ENCODE measurements at places on chromosomes 4 and X.

GRCh38 chr4:117771647-117772337, 262.5 kb upstream of the NDST3 start:
- DNase-seq, result no peak

GRCh38 chr4:45004847-45005565, 278.6 kb upstream of the GNPDA2 start:
- DNase-seq, result no peak

- no peak for DNase-seq
Observed at GRCh38 chrX:151902813-151903591, 9.7 kb upstream of the MAGEA4 start.

GRCh38 chrX:146241902-146242301, 424.3 kb downstream of the SLITRK2 start:
- no peak for DNase-seq

- no peak for DNase-seq
Observed at GRCh38 chr4:66404141-66404540, 733.9 kb upstream of the EPHA5 start.

- DNase-seq, result no peak
Observed at GRCh38 chr4:14608630-14609029, 393.7 kb upstream of the CPEB2 start.

DNA sequence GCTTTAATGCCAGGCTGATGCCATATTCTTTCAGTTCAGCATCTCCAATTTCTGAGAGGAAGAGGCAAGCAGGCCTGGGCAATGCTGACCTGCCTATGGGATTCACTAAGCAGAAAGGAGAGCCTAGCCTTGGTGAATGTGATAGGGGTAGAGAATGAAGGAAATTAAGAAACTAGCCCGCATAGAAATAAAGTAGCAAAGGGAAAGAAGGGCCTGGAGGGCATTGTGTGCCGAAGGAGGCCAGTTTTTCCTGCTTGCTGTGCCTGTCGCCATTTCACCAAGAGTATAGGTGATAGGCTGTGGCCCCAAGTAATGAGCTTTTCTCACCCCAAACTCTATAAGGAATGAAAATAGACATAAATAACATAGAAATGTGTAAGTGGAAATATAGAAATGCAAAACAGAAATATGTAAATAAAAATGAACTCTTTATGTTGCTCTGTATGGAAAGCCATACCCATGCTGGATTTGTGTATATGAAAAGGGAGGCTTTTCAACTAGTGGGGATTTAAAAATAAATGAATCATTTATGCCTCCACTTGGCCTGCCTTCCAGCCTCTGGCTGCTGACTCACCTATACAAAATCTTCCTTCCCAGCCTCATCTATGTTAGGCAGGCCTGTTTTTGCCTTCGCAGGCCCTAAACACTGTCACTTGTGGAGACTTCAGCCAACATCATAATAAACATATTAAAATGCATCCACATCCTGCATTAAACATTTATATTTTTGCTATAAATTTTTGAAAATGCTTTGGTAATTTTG, 5.1 kb upstream of the OCRL start:
- no peak for DNase-seq

DNA sequence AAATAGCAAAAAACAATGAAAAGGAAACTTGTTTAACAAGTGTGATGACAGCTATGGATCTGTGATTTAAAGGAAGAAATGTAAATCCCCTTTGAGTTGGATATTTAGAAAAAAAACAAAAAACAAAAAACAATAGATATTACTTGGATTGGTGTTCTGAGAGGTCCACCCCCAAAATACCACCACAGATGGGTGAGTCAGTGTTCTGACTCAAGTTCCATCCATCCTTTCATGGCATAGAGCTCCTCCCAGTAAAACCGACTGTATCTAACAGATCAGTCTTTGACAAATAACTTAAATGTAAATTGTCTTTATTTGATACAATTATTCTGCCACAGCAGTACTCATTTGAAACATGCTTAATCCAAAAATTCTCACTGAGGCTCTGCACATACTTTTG, 27.4 kb downstream of the TMPRSS11B start:
- no peak for DNase-seq

DNA sequence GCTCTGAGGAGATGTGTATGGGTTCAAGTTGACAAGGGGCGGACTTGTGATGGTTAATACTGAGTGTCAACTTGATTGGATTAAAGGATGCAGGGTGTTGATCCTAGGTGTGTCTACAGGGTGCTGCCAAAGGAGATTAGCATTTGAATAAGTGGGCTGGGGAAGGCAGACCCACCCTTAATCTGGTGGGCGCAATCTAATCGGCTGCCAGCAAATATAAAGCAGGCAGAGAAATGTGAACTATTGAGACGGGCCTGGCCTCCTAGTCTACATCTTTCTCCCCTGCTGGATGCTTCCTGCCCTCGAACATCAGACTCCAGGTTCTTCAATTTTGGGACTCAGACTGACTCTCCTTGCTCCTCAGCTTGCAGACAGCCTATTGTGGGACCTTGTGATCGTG, 26.7 kb upstream of the SMIM10L2A start:
- DNase-seq, result no peak

DNA sequence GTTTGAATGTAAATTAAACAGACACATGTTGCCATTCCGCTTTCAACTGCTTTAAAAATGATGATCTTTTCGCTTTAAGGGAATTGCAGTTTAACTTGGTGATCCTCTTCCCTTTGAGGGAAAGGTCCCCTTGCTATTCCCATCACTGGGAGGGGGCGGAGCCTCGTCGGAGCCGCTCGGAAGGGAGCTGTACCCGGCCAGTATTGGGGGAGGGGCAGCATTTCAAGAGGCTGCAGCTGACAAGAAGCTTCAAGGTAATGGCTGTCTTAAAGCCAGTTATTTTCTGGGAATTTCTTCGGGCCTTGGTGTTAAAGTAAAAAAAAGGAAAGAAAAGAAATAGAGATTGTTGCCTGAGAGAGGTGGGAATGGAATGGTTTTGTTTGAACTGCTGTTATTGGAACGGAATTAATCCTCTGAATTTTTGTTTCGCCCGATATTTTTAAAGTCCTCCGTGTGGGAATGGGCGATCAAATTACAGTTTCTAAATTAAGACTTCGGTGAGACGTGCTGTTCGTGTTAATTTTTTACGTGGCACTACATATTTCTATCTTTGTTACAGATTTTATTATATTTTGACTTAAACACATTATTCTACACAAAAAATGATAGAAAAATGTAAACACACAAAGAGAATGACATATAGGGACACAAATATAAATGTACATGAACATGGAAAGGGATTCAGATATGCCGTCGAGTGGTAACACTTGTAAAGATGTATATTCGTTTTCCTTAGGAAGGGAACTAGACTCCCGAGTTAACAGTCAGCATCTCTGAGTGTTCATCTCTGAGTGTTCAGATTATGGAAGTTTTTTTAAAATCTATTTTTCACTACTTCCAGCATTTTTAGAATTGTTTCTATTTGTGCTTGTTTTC, 9.2 kb downstream of the PWWP3B start:
- no peak for DNase-seq

- no peak for DNase-seq
Observed at GRCh38 chr4:65798498-65799127, 128.3 kb upstream of the EPHA5 start.

DNA sequence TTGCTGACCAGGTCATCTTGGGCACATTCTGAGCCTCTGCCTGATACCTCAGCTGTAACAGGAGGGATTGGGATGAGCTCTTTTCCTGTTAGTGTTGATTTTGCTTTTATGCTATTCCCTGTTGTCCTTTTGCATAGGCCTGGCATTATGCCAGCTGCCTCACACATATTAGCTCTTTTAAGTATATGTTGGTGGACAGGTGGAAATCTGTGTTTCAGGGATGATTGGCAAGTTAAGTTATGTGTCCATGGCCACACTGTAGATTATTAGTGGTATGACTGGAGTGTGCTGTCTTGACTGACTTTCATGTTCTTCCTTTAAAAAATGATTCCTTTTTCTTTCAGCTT, 28.9 kb downstream of the NSD2 start:
- no peak for DNase-seq

DNA sequence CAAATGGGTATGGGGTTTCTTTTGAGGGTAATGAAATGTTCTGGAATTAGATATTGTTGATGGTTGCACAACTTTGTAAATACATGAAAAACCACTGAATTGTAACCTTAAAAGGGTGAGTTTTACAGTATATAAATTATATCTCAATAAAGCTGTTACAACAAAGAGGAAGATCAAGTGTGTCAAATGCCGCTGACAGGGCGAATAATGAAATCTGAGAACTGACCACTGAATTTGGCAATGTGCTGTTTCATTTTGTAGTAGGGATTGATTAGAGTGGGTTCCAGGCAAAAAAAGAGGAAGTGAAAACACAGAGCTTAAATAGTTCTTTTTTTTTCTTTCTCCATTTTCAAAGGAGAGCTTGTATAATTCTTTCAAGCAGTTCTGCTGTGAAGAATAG, 161.1 kb upstream of the NAP1L5 start:
- DNase-seq, result no peak

GRCh38 chr4:152687974-152688599, 8.3 kb upstream of the TMEM154 start:
- DNase-seq, result no peak

GRCh38 chr4:71444395-71444794, 105.6 kb downstream of the SLC4A4 start:
- no peak for DNase-seq

- no peak for DNase-seq
Observed at GRCh38 chr4:53512608-53513007, 78.7 kb downstream of the LNX1 start.

GRCh38 chrX:151692825-151693224, 2.4 kb upstream of the PRRG3 start:
- DNase-seq, result no peak

DNA sequence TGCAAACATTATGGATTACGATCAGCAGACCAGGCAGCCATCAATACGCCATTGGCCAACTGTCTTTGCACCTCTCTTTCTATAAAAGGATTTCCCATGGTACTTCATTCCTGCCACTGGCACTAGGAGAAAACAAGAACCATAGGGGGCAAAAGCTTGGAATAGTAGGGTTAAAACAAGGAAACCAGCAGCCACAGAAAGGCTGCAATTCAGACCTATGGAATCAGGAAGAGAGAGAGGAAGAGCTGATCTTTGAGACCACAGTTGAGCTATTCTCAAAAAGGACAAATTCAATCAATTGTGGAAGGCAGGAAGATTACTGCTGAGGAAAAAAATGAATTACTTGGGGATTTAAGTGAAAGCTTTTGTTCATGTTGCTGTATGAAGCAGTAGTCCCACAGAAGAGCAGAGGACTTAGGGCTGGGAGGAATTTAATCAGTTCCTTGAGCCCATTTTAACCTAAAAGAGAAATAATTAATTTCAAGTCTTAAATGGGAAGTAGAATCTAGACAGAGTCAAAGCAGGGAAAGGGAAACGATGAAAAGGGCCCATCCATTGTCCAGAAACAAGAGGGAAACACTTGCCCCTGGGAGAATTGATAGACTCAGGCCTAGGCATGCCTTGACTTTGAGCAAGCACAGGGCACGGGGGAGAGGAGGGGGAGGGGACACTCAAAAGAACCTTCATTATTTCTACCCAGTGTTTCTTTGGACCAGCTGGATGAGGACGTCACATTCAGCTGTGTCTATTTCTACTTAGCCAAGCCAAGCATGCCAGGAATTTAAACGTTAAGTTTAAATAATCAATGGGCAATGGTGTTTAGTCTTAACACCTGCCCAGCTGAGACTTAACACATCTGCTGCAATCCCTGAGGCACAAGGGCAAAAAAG, 50.7 kb downstream of the SCD5 start:
- DNase-seq, result no peak

DNA sequence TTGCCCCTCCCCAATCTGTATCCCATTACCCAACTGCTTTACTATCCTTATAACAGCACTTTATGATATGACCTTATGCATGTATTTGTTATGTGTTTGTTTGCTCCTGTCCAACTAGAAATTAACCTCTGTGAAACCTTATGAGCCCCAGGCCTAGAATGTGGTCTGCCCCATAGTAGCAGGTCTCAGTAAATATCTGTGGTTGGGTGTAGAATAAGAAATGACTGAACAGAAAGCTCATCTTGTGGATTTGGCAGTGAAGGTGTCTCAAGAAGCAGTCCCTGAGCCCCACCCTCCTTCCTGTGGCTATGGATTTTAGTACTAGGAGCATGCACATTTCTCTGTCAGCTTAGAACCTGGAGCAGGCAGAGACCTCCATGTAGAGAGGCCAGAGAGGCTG, 229.0 kb upstream of the LCORL start:
- DNase-seq, result no peak

- peak; percentile 46 for DNase-seq
Observed at GRCh38 chr4:122152711-122153226, 638 bp downstream of the BLTP1 start.

DNA sequence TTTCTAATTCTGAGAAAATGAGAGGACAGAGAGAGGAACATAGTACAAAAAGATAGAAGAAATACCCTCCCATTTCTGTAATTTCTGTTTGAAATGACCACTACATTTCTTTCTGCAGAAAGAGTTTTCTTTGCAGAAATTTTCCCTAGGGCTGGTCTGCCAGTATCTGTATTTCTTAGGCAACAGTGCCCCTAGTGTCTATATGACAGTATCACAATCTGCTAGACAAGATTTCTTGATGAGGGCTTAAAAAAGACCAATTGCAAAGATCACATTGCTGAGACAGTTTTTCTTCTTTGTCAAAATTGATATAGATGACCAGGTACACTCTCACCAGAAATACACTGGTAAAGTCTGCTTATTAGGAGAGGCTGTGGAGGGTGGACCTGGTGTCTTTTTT, 81.0 kb upstream of the ZDHHC15 start:
- DNase-seq, result no peak

GRCh38 chr4:99573735-99574368, 772 bp upstream of the MTTP start:
- no peak for DNase-seq

DNA sequence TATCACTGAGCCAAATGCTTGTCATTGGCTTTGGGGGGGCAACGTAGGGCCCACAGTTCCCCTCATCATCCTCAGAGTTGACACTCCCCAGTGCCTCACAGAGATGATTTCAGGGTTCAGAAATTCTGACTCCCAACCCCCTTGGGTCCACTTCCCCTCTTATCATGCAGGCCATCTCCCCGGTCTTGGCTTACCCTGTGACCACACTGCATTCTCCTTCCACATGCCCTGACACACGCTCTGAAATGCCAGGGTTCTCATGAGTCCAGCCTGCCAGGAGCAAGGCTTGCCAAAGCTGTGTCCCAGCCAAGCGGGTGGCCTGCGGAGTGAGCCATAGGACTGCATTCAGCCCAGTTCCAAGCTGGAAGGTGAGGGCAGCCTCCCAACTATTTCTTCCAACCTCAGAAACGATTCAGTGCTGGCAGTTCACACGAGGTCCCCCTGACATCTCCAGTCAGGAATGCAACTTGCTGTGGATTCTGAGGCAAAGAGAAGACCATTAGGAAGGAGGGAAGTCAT, 101.2 kb downstream of the SMIM20 start:
- DNase-seq, result no peak

DNA sequence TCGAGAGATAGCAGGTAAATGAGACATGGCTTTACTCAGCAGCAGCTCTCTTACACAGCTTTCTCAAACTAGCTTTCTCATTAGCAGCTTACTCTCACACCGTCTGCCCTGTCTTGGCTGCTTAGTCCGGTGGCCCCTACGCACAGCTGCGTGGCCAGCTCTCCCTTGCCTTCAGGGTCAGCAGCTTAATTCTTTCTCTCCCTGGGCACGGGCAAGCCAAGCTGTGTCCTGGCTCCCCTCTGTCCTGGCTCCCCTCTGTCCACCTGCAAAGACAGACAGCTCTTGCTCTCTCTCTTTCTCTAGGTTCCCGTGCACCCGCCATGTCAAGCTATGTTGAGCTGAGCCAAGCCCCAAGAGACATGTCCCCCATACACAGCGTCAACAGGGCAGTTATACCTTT, 39.4 kb downstream of the ZNF185 start:
- DNase-seq, result no peak

GRCh38 chr4:33052241-33052640, 2332.1 kb downstream of the PCDH7 start:
- no peak for DNase-seq

All from activated CD4-positive, alpha-beta memory T cell treated with anti-CD3 and anti-CD28 coated beads for 36 hours (primary cell).